Fibroblast of lung (primary cell): ENCODE measurements at places on chromosomes 4 and X. TPM values are rescaled to one million over a fixed set of nuclear protein-coding genes. Genes with fewer than 3 reads are reported as not detected.

The HELT gene
- total RNA-seq, result not detected in 2 replicates

The NHS gene
- 2.1 and 3.8 TPM in 2 replicates for total RNA-seq

The ARHGEF6 gene
- total RNA-seq, result 20.5 and 30.1 TPM in 2 replicates

The SRPX2 gene
- total RNA-seq, result 13.4 and 18.2 TPM in 2 replicates

The AGTR2 gene
- total RNA-seq, result under 0.01 TPM in 1 of 2 replicates, not detected in the other

The PDCL2 gene
- total RNA-seq, result not detected in 2 replicates

The FGA gene
- total RNA-seq, result not detected in 2 replicates

The INPP4B gene
- total RNA-seq, result 9.2 and 19.7 TPM in 2 replicates

The STOX2 gene
- 0.66 and 0.77 TPM in 2 replicates for total RNA-seq

The KCND1 gene
- total RNA-seq, result 0.77 and 1.3 TPM in 2 replicates

The TMPRSS11B gene
- not detected in 2 replicates for total RNA-seq

The RPS6KA6 gene
- 3.3 and 4.5 TPM in 2 replicates for total RNA-seq

The CDS1 gene
- 0.26 and 0.33 TPM in 2 replicates for total RNA-seq

The XKRX gene
- under 0.01 and 0.17 TPM in 2 replicates for total RNA-seq

The NPY2R gene
- total RNA-seq, result not detected in 2 replicates

The FGF5 gene
- total RNA-seq, result 5.4 and 25.8 TPM in 2 replicates

The ADAMTS3 gene
- total RNA-seq, result 2.1 TPM in 2 replicates

The APLN gene
- total RNA-seq, result 0.17 and 3.6 TPM in 2 replicates

The BGN gene
- 10.1 and 18.7 TPM in 2 replicates for total RNA-seq

The FAAH2 gene
- total RNA-seq, result under 0.01 and 0.33 TPM in 2 replicates

The CPLX1 gene
- 0.66 TPM in 1 of 2 replicates, not detected in the other for total RNA-seq

The RBMXL3 gene
- not detected in 2 replicates for total RNA-seq

The IQCM gene
- under 0.01 TPM in 1 of 2 replicates, not detected in the other for total RNA-seq

The DCAF4L1 gene
- under 0.01 and 0.17 TPM in 2 replicates for total RNA-seq

The BMP3 gene
- 0.17 TPM in 1 of 2 replicates, not detected in the other for total RNA-seq

The DOK7 gene
- under 0.01 and 0.17 TPM in 2 replicates for total RNA-seq

The TASL gene
- total RNA-seq, result not detected in 2 replicates

The NXF2 gene
- not detected in 2 replicates for total RNA-seq

The FAM120C gene
- total RNA-seq, result 4.6 and 6.9 TPM in 2 replicates
